ENCODE measurements at places on chromosomes 1 and 21. TPM values are rescaled to one million over a fixed set of nuclear protein-coding genes. Genes with fewer than 3 reads are reported as not detected.

DNA sequence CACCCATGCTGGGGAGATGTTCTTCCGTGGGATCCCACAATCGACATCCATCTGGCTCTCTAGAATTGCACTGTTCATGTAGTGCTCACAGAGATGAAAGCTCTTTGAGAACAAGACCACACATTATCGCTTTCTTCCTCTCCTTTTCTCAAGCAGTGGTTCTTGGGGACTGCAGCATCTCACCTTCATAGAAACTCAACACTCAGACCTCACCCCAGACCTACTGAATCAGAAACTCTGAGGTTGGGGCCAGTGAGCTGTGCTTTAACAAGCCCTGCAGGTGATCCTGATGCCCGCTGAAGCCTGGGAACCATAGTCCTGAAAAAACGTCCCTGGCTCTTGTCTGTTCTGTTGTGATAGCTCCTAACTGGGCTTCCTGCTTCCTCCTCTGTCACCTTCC is 251.3 kb upstream of the FGGY start:
- DNase-seq = no peak

DNA sequence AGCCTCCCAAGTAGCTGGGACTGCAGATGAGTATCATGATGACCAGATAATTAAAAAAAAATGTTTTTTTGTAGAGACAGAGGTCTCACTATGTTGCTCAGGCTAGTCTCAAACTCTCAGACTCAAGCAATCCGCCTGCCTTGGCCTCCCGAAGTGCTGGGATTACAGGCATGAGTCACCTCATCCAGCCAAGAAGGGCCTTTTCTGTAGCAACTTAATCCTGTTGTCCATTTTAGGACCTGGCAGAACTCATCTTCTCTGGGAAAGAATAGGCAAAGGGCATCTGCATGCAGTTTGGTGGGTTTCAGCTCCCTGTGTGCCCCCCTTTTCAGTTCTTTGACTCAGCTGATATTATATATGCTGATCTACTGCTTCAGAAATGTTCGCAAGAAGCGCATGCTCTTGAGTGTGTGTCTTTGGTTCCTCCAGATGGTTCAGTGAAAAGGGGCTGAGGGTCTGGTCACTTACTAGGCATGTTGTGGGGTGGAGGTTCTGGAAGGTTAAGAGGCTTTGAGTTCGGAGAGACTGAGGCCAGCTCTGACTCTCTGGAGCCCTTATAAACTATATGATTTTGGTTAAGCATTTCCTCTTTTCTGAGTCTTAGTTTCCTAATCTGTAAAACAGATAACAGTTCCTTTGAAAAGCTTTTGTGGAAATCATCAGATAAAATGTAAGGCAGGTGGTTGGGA is 19.4 kb upstream of the SRSF4 start:
- no peak for DNase-seq

DNA sequence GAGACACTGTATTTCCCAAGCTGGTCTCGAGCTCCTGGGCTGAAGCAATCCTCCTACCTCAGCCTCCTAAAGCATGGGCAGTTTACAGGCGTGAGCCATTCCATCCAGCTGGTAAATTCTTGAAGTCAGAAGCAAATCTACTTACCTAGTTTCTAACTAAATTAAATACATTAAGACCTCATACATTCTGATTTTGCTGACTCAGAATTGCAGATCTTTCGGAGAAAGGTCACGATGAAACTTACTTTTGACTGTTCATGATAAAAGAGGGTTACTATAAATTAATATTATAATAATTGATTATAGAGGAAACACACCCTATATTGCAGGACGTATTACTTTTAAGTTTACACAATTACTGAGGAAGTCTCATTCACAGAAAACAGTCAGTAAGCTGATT is 132.3 kb downstream of the ZZZ3 start:
- no peak for DNase-seq

DNA sequence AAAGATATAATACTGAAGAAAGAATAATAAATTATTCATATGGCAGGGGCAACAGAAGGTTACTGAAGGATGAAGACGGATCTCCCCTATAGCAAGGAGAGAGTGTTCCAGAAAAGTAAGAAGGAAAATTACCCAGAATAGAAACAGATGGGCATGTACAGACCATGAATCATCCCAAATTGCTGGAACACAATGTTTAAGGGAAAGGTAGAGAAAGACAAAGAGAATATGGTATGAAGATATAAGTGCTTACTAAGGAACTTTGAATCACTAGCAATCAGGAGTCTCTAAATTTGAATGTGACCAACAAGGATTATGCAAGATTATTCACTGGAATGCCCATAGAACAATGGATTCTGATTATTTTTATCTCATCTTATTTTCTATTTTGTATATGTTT is 375.4 kb downstream of the COL11A1 start:
- DNase-seq = no peak

DNA sequence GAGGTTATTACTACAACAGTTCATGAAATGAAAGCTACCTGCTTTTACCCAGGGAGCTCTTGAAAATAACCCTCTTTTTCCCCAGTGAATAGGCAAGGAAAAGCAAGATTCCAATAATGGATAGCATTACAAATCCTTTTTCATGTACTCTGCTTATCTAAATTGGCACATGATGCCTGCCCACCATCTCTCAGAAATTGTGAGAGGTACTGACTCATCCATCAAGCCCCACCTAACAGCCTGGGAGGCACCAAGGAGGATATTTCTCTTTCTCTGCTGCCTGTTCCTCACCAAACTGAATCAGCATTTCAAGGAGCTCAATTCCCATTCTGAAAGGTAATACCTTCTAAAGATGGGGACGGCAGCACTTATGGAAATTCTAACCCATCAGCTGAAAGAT is 34.4 kb downstream of the PALMD start:
- DNase-seq = no peak

DNA sequence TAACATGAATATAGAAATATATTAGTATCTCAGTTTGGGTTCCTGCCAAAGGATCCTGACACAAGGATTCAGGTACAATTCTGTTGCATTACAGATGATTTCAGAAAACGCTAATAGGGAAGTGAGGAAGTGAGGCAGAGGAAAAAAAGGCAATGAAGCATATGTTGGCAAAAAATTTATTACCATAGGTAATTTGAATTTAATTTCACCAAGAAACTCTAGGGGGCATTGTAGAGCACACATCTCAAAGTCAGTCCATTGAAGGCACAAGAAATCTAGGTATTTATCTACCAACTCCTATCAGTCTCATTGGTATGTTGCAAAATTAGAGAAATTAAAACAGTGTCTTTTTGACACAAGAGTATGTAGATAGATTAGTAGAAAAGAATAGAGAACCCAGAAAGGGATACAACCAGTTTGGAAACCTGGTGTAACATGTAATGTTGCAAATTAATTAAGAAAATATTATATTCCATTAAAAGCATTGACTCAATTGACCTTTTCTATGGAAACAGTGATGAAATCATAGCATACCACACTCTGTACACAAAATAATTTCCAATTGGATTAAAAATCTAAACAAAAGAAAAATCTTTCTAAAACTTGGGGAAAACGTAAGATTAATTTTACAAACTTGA is 104.9 kb upstream of the SNX7 start:
- DNase-seq = no peak

Gene IL20
- not detected for total RNA-seq

Gene RHBDL2
- 1.0 TPM for total RNA-seq
